G401 (cell line): ENCODE measurements at places on chromosomes 1 and 21.

GRCh38 chr1:183023146-183023600 is at the start of gene LAMC1:
LAMC1 (plus strand) TSS chr1:183023420; CDS start chr1:183023717, 297 bp downstream.
- DNase-seq: peak; percentile 47

DNA sequence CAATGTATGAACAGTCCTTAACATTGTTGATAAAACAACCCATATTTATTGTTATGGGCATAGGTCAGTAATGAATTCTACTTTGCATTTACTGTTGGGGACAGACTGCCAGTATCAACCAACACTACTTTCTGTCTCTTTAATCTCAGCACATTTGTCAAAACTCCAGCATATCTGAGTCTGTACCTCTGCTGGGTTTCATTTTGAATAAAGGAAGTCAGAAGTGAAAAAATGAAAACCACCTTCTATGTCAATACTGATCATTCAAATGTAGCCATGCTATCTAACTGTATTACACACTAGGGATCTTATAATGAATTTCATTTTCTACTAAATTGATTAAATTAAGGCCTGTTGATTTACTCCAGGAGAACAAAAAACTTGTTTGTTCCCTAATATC is 24.2 kb upstream of the CXADR start:
- no peak for DNase-seq

- DNase-seq: no peak
These were observed 68.4 kb upstream of the GPR88 start for GRCh38 chr1:100469578-100469977.

- no peak for DNase-seq
These were observed 2.4 kb upstream of the MMP23B start for GRCh38 chr1:1629430-1630190.

DNA sequence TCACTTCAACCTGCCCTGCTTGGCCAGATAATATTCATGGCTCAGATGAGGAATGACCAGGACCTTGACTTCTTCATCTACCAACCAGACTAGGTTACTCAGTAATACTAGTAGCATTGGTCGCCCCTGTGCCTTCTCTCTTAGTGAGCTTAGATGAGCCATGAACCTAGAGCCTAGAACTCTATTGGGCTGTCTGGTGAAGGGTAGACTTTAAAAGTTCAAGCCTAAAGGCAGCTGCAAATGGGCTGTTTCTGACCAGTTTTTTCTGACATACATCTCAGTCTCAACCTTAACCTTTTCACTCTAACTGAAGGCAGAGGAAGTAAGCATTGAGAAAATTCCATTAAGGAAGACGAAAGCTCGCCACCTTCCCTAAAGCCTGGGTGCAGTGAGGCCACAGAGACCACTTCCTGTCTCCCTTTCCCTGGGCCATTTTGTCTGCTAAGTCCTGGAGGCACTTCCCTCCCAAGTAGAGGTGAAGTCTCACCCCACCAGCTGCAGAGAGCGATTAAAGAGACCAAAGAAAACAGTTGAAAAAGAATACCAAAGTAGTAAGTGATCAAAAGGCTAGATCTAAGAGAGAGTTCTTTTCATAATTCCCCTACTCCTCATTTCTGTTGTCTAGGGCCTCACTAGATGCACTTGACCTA is 53.3 kb downstream of the MTR start:
- no peak for DNase-seq

GRCh38 chr1:211985556-211986264 is 49.6 kb downstream of the INTS7 start:
- DNase-seq: no peak

DNA sequence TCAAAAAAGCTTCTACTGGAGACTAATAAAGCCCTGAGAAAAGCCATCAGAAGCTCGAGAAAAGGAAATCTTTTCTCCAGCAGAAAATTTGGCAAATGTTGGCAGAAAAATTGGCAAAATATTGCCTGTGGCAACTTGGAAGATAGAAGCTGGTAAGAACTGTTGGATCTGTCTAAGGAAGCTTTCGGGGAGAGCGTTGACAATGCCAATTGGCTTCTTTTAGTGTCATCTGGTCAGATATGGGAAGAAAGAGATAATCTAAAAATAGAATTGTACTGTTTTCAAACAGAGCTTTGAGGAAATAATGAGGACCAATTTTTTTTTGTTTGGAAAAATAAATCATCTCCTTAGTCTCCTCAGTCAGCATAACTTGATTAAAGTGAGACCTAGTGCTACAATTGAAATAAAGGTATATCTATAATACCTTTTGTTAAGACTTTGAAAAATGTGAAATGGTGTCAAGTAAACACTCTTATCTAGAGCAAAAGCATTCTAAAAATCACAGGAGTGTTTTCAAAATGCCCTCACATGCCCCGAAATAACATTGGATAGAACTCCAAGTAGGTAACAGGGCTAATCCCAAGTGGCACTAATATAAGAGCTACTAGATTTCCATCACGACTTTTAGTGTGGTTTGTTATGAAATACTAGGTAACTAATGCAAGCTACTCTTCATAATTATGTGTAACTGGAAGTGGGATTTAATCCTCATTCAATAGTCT is 882.2 kb upstream of the B3GALT2 start:
- DNase-seq: peak; percentile 66

DNA sequence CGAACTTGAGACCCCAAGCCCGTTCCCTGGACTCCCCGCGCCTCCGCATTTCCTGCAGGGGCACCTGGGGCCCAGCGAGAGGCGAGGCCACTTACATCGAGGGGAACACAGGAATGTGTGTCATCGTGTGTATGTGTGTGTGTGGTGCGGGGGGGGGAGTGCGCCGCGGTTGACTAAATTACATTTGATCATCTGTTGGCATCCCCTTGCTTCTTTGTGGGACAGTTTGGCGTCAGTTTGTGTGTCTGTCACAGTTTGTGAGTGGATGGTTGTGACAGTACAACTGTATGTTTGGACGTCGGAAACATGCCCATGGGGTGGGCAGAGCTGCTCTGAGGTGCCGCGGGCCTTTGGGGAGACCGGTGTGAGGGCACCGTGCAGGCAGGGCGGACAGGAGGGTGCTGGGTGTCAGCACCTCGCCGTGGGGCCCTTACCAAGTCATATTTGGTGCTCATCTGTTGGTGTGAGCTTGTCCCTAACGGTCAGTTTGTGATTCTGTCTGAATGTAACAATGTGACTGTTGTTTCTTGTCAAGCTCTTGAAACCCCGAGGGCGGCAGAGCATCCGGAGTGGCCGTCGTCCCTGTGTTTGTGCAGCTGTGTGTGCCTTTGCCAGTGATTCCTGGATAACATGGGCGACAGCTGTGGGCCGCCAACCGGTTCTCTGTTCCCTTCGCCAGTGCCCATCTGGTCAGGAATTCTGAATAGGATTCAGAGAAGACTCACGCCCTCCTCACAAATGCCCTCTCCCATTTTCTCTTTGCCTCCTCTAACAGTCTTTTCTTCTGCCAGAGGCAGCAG is 899 bp downstream of the OPRD1 start:
- DNase-seq: no peak

DNA sequence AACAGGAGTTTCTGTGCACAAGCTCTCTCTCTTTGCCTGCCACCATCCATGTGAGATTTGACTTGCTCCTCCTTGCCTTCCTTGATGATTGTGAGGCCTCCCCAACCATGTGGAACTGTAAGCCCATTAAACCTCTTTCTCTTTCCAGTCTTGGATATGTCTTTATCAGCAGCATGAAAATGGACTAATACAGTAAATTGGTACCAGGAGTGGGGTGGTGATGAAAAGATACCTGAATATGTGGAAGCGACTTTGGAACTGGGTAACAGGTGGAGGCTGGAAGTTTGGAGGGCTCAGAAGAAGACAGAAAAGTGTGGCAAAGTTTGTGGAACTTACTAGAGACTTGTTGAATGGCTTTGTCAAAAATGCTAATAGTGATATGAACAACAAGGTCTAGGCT is 69.1 kb upstream of the VANGL1 start:
- DNase-seq: no peak

DNA sequence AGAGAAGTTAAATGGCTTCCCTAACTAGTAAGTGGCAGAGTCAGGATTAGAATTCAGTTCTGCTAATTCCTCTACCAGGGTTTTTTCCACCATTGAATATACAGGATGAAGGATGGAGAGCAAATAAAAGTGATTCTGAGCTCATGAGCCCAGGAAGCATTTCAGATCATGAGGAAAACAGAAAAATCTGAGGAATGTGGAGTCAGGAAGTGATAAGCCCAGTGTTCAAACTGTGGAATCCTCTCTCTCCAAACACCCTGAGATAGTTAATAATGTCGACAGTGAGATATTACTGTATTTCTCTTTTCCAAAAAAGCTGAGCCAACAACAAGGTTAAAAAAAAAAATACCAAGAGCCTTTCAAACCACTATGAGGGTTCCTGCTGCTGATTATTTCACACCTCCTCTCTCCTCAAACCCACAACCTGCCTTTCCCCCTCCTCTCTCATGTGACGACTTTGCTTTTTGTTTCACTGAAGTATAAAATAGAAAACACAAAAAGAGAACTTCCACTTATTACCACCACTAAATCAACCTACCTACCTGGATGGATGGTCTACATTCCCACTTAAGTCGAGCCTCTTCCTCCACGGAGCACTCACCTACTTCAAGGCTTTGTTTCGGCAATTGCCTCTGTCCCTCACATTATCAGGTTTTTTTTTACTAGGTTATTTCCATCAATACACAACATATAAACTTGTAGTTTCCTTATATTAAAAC is 8.9 kb downstream of the SLAMF1 start:
- DNase-seq: no peak

DNA sequence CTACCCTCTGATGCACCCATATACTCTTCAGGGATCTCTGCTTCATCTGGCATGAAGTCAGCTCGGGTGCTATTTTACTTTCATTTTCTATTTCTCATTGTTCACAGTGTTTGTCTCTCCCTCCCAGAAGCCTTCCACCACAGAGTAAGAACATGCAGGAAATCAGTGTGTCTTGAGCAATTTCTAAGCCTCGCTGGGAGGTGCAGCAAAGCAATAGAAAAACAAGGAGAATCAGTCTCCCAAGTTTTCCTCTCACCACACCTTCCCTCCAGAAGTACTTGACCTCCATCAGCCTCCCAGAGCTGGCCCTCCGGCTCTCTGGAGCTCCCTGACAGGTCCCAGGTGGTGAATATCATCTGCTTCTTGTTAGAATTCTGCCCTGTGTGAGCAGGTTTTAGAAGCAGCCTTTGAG is 594.7 kb upstream of the CAMK1G start:
- no peak for DNase-seq

DNA sequence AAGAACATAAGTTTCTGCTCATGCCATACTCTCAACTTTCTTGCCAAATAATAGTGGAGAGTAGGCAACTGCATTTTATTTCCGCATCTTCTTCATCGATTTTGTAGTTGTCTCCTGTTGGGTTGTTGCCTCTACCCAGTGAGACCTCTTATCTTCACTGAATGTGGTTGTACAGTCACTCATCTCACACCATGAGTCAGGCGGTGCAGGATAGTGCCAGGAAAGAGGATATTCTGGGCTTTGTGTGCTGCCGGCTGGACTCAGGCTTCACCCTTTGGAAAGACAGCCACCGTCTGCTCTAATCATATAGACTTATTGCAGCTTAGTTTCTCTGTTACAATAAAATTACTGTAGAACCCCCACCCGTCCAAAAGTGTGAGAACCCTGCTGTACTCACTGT is 154.3 kb upstream of the USP24 start:
- DNase-seq: peak; percentile 25

GRCh38 chr1:25782608-25783201 is 17.3 kb upstream of the SELENON start:
- DNase-seq: no peak

- no peak for DNase-seq
These were observed 24.6 kb upstream of the COL9A2 start for GRCh38 chr1:40341491-40342380.

DNA sequence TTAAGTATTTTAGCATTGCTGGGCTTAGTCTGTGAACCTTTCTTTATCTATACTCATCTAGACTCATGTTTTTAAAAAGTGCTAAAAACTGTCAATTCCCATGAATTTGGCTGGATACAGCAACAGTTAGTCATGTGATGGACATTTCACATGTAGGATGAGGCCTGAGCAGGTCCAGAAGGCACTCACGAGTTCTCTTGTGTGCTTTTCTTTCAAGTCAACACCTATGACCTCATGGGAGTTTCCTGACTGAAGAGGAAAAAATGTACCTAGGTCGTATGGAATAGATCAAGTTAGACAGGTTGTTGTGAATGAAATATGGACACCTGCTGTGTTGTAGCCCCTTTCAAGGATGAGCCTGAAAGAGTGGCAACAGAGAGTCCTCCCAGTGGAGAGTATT is 394.2 kb downstream of the DUSP10 start:
- DNase-seq: no peak

DNA sequence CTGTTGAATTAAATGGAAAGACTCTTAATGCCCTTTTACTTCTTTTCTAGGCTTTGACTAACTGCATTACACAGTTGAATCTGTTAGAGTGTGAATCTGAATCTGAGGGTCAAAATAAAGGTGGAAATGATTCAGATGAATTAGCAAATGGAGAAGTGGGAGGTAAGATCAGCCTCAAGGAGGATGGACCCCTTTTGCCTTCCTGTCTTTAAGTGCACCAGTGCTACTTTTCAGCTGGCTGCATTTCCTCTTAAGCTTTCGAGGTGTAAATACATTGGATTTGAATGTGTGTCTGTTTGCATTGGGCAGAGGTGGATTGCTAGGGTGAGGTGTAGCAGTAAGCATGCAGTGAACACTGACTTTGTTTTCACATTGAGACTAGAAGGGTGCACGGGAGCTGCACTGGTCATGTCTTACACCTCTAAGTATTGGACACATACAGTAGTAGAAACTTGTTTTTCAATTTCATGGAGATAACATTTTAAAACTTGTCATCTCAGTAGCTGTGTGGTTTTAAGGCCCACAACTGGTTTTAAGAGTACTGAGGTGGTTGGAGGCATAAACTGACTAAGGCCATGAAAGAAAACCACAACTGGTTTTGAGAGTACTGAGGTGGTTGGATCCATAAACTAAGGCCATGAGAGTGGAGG is 35.4 kb downstream of the MIA3 start:
- no peak for DNase-seq

GRCh38 chr21:28256420-28256831 is 736.3 kb downstream of the LTN1 start:
- no peak for DNase-seq
